ENCODE measurements at places on chromosomes 3 and 15. TPM values are rescaled to one million over a fixed set of nuclear protein-coding genes. Genes with fewer than 3 reads are reported as not detected.

OR5H1 gene
- total RNA-seq, result not detected

LDHAL6B gene
- total RNA-seq, result not detected

ALDH1A2 gene
- 7.2 TPM for total RNA-seq

GOLGA6L4 gene
- total RNA-seq, result 4.3 TPM

PARP15 gene
- 0.52 TPM for total RNA-seq

NR2E3 gene
- 0.30 TPM for total RNA-seq

PLA2G4F gene
- total RNA-seq, result not detected

SNX22 gene
- 35.8 TPM for total RNA-seq

LRRC3B gene
- total RNA-seq, result 13.4 TPM

NRROS gene
- total RNA-seq, result 3.4 TPM

LSG1 gene
- 24.7 TPM for total RNA-seq

GRK7 gene
- not detected for total RNA-seq

PPM1L gene
- 105 TPM for total RNA-seq

SENP8 gene
- total RNA-seq, result 7.1 TPM

APOD gene
- total RNA-seq, result 339 TPM

ZNF717 gene
- 23.9 TPM for total RNA-seq
